ENCODE measurements at places on chromosomes 5 and 9. TPM values are rescaled to one million over a fixed set of nuclear protein-coding genes. Genes with fewer than 3 reads are reported as not detected.

PLPP1 gene
- 92.0 TPM for total RNA-seq

DNA sequence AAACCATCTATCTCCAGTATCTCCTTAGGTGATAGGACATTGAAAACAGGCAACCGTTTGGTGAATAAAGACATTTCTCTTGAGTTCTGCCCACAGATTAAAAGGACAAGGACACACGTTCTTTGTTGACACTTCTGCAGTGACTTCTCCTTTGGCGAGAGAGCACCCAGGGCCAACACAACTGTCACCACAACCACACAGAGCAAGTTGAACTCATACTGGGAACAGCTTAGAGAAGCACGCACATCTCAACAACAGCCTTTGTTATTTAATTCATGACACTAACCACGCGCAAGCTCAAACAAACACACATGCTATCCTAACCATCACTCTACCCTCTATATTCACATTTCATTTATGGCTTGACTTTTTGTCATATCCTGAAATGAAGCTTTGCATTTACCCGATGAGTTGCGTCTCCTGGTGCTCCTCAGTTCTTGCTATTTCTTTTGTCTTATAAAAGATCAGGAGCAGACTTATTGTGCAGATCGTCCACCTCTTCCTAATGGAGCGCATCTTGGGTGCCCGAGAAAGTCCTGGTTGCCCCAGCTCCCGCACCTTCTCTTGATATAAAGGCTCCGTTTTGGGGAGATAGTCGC lies 543 bp downstream of the ST8SIA4 start:
- peaks cover 20% of the 10 kb centered on the region for H3K4me1 ChIP-seq
- DNase-seq: peak; percentile 61
- H3K36me3 ChIP-seq: no peaks in the 10 kb centered on the region
- H3K27me3 ChIP-seq: peaks cover 80% of the 10 kb centered on the region
- no peak overlapping the region for H3K27ac ChIP-seq
- peak overlapping the region; percentile 73 for H3K4me3 ChIP-seq

GABBR2 gene
- total RNA-seq: 0.50 TPM

SHOC1 gene
- not detected for total RNA-seq

ANKRD34B gene
- total RNA-seq: 2.9 TPM

DNA sequence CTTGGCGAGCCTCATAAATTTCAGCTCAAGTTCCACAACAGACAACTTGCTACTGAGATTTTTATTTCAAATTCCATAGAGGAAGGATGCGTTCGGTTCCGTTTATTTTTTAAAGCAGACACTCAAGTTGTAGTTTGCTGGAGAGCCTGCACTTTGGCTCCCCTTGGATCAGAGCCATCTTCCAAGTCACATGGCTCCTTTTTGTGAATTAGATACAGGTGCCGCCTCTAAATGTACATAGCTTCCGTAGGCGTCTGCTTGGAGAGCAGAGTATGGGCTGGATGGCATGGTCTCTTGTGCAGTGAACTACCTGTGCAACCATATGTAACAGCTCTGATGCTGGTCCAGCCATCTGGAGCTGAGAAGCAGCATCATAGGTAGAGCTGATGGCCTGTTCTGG lies 73.9 kb upstream of the WWC1 start:
- no peaks in the 10 kb centered on the region for H3K36me3 ChIP-seq
- peaks cover 21% of the 10 kb centered on the region for H3K4me1 ChIP-seq

MATR3 gene
- total RNA-seq: 506 TPM

DNA sequence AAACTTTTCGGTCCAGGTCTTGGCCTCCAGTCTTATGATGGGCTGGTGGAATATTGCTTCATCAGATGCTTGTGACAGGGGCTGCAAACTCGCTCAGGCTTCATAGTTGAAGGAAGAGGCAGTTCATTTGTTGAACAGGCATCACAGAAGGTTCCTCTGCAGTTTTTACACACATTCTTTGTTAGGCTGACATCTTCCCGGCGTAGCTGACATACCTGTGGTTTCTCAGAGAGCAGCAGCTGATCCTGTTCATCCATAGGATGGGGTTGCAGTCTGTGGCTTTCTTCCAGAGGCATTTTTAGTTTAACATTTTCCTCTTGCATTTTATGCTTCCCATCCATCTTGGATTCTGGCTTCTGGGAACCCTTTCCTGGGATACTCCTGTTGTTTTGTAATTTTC lies 1255.2 kb downstream of the EFNA5 start:
- no peaks in the 10 kb centered on the region for H3K36me3 ChIP-seq
- no peaks in the 10 kb centered on the region for H3K4me1 ChIP-seq
- DNase-seq: no peak
- no peaks in the 10 kb centered on the region for H3K27me3 ChIP-seq
- H3K4me3 ChIP-seq: no peak overlapping the region

- no peak overlapping the region for H3K4me3 ChIP-seq
- H3K27me3 ChIP-seq: no peaks in the 10 kb centered on the region
- no peak overlapping the region for H3K27ac ChIP-seq
- DNase-seq: no peak
Measured at GRCh38 chr5:143078313-143078712, 308.1 kb downstream of the ARHGAP26 start.

- no peaks in the 10 kb centered on the region for H3K27me3 ChIP-seq
- H3K4me3 ChIP-seq: no peak overlapping the region
- no peaks in the 10 kb centered on the region for H3K4me1 ChIP-seq
- peak; percentile 81 for DNase-seq
Measured at GRCh38 chr9:115524453-115525059, 406.6 kb upstream of the TNC start.

CIZ1 gene
- total RNA-seq: 61.4 TPM

ESM1 gene
- not detected for total RNA-seq

PCDH12 gene
- total RNA-seq: 0.12 TPM

C7 gene
- not detected for total RNA-seq

Data from GM23338 (cell line).